ENCODE measurements at places on chromosomes 7 and 10.

DNA sequence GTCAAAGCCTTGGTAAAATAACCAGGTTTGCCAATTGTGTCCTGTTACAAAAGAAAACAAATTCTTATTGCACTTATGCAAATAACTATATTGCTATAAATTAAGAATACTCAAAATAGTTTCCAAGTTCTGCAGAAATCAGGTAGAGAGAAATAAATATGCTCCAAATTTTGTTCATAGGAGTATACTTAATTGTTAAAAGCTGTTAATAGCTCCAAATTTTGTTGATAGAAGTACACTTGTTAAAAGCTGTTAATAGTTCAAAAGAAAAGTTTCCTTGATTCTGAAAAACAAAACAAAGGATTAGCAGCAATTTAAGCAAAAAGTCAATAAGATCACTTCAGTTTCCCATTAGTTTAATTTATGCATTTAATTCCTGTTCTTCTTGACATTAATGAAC, 46.4 kb upstream of the ZNF138 start:
- no peak for DNase-seq

DNA sequence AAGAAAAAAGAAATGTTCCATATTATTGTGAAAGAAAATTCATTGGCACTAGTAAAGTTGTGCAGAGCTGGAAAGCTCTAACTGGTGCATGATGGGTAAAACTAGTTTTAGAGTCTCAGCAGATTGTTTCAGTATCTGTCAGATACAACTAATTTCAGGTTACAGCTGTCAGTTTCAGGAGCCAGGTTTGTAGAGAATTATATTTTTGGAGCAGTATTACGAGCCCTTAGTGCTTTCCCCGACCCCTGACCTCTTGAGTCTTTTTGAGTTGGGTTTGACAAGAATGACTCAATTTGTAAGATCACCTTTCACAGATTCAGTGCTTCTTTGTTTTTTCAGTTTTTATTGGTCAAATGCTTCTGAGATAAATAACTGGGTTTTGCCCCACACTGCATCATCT, 366.4 kb upstream of the PLXDC2 start:
- DNase-seq: no peak

GRCh38 chr10:101629837-101630632, 41.9 kb downstream of the DPCD start:
- no peak for DNase-seq

DNA sequence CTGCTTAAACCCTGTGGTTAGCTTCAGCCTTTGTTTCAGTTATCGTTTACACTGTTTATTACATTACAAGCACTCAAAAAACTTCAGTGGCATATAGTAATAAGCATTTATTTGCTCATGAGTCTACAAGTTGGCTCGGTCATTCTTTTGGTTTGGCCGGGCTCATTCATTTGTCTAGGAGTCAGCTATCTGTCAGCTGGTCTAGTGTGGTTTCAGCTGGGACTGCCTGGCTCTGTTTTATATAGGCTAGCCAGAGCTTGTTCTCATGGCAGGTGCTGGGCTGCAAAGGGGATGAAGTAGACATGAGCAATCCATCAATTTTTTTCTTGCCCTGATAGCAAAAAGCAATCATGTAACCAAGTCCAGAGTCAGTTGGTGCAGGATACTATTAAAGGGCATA, 103.6 kb downstream of the MKLN1 start:
- DNase-seq: peak; percentile 52

DNA sequence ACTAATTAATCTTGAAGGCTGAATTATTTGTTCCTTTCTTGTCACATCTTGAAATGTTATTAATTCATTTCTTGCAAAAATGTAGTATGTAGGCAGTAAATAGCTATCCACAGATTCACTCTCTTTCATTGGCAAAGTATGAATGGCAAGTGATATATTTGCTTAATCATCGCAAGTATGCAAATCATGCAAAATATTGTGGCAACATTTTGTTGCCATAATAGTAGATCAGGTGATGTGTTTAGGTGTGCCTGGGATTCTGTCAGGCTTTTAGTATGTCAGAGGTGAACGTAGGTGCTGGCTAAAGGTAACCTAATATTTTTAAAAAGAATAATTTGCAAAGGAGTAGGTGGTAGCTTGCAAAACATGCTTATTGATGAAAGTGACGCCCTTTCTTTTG, 5.9 kb downstream of the MAP3K8 start:
- no peak for DNase-seq

GRCh38 chr7:116942504-116942903, 10.8 kb upstream of the ST7 start:
- no peak for DNase-seq

GRCh38 chr7:8128449-8129317, 133.3 kb downstream of the ICA1 start:
- DNase-seq: no peak

DNA sequence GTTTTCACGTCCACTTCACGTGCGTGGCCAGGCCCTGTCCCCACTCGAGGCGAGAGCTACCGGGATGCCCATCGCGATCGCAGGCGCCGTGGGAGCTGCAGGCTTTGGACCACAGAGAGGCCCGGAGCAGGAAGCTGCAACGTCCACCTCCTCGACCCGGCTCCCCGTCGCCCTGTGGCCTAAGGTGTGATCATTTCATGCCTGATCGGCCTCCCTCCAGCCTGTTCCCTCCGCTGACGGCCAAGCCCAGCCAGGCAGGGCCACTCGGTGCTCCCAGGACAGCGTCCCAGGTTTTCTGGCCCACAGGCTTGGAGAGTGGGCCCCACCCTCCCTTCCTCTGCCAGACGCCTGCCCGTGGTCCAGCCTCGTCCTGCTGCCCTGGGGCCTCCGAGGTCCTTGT, 19.6 kb downstream of the KNDC1 start:
- no peak for DNase-seq

DNA sequence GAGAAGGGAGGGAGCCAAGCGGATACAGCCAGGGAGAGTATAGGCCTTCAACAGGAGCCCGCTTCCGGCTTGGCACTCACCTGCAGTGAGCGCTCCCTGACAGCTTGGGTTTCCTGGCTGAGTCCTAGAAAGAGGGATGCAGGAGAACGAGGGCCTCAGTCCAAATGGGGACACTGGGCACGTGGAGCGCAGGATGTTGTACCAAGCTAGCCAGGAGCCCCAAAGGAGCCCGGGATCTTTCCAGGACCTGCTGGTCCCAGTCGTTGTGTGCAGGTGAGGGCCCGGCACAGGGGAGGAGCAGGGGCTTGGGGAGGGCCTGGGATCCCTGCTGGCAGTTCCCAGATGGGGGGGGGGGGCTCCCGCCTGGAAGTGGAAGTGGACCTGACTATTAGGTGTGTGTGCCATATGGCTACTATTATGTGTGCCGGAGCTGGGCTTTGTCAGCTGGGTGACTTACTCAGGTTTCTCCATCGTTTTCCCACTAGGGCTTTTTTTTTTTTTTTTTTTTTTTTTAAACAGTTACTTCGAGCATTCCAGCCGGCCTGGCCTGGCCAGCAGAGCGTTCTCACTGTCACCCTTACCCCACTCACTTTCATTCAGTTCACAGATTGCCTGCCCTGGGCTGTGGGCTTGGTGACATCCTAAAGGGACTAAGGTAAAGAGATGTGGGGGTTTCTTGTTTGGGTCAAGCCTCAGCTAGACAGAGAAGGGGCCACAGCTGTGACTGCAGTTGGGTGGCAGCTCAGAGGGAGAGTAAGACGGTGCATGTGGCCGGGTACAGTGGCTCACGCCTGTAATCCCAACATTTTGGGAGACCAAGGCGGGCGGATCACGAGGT, 3.8 kb downstream of the AGAP3 start:
- DNase-seq: no peak

DNA sequence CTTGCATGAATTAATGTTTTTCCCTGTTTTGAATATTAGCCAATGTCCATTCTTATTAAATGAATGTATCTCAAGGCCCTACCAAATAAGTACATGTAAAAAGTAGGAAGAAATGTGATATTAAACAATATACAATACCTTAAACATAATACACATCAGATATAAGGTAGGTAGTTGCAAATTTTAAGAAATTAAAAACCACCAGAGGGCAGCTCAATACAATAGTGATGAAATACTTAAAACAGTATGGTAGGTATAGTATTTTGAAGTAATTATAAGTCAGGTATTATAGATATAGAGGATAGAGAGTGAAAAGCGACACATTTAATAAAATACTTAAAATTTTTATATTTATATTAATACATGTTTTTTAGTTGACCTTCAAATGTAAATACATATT, 43.6 kb upstream of the CDK14 start:
- peak; percentile 4 for DNase-seq

DNA sequence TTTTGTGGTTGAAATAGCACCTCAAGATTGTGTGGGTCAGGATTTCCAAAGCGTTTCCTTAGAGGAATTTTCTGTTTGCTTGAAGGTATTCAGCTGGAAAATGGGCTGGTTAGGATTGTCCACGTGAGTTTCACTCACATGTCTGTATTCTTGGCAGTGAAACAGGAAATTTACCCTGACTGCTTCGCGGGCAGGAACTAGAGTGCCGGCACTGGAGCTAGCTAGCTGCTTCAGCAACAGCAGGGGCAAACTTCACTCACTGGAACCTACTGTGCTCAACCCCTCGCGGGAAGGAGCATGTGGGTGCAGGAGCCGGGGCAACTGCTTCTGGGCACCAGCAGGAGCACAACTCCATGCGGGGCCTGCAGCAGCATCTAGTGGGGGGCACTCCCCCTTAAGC, 38.0 kb upstream of the RTKN2 start:
- peak; percentile 26 for DNase-seq

GRCh38 chr7:44066494-44067063, 1.2 kb upstream of the PGAM2 start:
- DNase-seq: no peak

DNA sequence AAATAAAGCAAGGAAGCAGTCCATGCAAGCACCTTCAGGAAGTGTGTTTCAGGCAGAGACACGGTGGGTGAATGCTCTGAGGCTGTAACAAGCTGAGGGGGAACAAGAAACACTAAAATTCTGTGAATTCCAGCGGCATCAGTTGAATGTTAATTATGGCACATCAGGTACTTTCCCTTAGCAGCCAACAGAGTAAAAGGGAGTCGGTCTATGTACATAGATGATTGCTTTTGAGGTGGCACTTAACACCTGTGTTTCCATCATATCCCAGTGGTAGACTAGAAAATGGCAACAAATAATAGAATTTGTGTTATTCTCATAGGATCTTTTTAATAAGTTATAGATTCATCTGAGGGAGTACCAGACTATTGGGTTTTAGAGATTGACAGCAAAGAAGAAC, 481.0 kb upstream of the KLF6 start:
- DNase-seq: no peak

GRCh38 chr10:114427124-114427852, 23.0 kb upstream of the AFAP1L2 start:
- DNase-seq: peak; percentile 14

DNA sequence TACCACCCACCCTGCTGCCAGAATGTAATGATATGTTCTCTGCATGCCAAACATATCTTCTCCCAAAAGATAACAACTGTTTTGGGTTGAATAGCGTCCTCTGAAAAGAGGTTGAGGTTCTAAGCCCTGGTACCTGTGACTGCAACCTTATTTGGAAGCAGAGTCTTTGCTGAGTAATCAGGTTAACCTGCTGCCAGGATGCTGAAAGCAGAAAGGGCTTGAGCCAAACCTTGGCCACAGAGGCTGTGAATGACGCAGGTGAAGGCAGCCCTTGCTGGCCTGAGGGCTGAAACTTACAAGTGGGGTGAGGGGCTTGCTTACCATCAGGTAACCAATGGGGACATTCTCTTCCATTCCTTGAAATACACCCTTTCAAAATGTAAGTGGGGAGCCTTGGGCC, 151.8 kb upstream of the RHEB start:
- no peak for DNase-seq

GRCh38 chr10:122566632-122567031, 6.1 kb downstream of the DMBT1 start:
- DNase-seq: no peak

DNA sequence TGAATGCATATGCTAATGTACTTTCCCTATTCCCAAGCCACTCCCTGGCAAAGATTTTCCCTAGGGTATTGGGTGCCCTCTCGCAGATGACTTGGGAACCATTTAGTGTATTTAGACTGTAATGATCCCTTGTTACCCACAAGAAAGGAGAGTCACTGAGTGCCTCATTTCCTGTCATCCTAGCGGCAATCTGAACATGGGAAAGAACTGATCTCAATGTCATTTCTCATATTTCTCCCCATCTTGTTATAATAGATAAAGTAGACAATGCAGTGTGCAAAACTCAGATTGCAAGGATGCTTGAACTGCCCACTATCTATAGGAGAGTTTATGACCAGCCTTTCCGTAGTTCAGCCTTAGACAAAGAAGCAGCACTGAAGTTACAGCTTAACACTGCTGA, 123.3 kb downstream of the MICU1 start:
- DNase-seq: peak; percentile 11

- no peak for DNase-seq
These were observed 6.0 kb downstream of the CCDC186 start for GRCh38 chr10:114167985-114168384.

- no peak for DNase-seq
These were observed 4.6 kb downstream of the DCLRE1C start for GRCh38 chr10:14949291-14949690.

- no peak for DNase-seq
These were observed 64.4 kb downstream of the ENO4 start for GRCh38 chr10:116913695-116914094.

- peak; percentile 62 for DNase-seq
These were observed 71.9 kb downstream of the WIPF3 start for GRCh38 chr7:29878081-29878688.

DNA sequence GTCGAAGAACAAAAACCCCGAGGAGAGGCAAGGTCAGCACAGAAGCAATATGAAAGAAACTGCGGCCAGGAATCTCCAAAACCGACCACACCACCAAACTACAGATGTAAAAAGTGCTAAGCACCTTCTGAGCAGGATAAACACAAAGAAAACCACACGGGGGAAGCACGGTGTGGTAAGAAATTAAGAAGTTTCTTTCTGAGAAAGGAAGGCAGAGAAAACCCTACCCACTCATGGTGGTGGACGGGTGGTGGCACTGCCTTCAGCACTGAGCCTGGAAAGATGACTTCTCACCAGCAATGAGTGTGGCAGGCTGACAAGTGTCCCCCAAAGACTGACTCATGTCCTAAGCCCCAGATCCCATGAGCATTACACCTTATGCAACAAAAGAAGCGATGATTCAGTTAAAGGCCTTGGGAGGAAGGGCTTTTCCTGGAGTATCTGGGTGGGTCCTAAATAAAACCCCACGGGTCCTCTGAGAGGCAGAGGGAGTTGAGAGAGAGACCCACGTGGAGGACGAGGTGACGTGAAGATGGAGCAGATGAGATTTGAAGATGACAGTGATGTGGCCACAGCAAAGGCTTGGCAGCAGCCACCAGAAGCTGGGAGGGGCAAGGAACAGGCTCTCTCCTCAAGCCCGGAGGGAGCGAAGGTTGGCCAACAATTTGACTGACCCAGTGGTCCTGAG, 124.9 kb downstream of the DLG5 start:
- DNase-seq: peak; percentile 47

GRCh38 chr10:130834170-130834569, 477.4 kb downstream of the TCERG1L start:
- DNase-seq: no peak

- no peak for DNase-seq
These were observed 435.9 kb upstream of the PHF14 start for GRCh38 chr7:10537764-10538163.

Measured in M059J (cell line).